ENCODE measurements at places on chromosomes 16 and 17.
A peak's percentile ranks its signal among the peaks of the same experiment; 100 is the strongest.

GRCh38 chr17:64384253-64385186 is 6.1 kb downstream of the PECAM1 start:
- DNase-seq = no peak

DNA sequence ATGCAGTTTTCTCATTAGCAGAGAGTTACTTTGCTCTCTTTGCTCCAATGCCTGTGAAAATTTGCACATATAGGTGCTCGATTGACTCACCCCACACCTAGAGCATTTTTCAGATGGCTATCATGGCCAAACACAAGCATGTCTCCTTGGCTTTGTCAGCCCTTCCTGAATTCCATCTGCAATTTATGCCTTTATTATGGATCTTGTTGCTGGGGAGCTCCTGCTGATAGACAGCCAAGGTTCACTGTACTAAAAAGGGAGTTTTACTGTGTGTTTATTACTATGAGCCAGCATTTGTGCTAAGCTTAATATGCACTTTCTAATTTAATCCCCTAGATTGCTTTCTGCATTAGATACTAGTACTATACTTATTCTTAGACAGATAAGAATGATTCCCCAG is 93.3 kb downstream of the TOX3 start:
- no peak for DNase-seq

DNA sequence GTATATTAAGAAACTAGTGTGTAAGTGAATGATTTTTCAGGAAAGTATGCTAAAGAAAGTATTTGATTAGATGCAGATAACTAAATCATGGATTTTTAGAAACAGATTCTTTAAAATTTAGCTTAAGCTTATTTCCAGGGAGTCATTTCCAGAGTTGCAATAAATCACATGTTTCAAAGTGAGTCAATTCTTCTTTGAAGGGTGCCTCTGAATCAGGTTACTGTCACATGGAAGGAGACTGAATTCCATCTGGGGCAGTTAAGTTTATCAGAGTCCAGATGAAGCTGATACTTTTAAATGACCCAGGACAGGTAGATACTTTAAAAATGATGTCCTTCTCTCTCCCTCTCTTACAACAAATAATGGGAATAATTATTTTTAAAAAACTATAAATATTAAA is 5.0 kb downstream of the MFSD11 start:
- no peak for DNase-seq

DNA sequence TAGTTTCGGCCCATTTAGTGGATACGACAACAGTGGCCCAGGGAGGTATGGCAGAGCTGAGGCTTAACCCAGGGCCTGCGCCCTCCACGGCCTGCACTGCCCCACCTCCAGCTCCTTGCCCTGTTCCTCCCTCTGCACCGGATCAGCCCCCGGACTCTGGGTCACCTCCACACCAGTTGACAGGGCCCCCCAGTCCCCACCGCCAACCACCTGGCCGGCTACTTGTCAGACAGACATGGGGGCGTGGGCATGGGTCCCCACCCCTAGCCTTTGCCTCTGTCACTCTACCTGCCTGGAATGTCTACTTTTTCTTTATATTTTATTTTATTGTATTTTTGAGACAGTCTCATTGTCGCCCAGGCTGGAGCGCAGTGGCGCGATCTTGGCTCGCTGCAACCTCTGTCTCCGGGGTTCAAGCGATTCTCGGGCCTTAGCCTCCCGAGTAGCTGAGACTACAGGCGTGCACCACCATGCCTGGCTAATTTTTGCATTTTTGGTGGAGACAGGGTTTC is 3.0 kb upstream of the ACTG1 start:
- DNase-seq = peak; percentile 83

GRCh38 chr17:62189377-62189776 is 124.3 kb upstream of the MED13 start:
- DNase-seq = no peak

GRCh38 chr17:67635681-67636080 is 82.1 kb upstream of the NOL11 start:
- peak; percentile 25 for DNase-seq

DNA sequence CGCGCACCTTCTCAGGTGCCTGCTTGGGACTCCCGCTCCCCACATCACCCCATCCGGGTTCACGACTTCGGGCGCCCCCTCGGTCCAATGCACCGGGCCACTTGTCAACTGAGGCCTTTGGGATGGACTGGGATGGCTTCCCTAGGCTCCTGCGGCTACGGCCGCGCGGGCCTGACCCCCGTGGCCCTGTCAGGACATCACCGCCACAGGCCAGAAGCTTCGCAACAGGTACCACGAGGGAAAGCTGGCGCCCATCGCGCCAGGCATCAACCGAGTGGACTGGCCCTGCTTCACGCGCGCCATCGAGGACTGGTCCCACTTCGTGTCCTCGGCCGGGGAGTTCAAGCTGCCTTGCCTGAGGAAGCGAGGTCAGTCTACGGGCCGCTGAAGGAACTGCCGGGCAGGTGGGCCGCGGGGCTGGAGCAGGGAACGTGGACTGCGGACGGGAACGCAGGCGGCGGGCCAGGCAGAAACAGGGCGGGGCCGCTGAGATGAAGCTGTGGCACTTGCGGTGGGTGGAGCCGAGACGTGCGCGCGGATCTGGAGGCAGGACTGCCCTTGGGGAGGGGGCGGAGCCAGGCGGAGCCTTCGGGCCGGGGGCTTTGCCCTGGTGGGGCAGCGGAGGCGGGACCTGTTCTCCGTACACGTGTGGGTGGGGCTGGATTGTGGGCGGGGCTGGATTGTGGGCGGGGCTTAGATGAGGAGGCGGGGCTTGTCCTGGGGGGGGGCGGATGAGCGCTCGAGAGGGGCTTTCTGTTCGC is 13.7 kb upstream of the CNGB1 start:
- DNase-seq = peak; percentile 88

- DNase-seq = no peak
Observed at GRCh38 chr16:82252582-82252981, 82.6 kb upstream of the MPHOSPH6 start.

DNA sequence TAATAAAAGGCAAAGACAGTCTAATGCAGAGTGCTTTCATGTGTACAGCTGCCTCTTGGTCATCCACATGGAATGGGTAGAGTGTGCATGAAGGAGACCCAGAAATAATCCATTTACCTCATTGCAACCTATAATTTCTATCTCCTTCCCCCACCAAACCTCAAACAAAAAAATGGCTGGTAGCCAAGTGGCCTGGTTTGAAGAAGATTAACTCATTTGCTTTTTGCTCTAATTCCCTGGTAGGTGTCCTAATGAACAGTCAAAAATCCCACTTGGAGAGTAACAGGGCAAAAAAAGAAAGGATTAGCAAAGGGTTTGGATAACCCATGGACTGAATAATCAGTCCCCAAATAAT is 13.0 kb upstream of the LYRM9 start:
- DNase-seq = no peak

GRCh38 chr17:81807839-81808238 is 3.9 kb downstream of the GCGR start:
- DNase-seq = no peak

DNA sequence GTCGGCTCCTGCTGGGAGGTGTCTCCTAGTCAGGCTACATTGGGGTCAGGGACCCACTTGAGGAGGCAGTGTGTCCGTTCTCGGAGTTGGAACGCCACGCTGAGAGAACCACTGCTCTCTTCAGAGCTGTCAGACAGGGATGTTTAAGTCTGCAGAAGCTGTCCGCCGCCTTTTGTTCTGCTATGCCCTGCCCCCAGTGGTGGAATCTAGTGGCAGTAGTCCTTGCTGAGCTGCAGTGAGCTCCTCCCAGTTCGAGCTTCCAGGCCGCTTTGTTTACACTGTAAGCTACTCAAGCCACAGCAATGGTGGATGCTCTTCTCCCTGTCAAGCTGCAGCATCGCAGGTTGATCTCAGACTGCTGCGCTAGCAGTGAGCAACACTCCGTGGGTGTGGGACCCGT is 36.0 kb downstream of the ITFG1 start:
- DNase-seq = no peak

GRCh38 chr17:27158382-27158781 is 135.5 kb upstream of the WSB1 start:
- DNase-seq = no peak

- DNase-seq = peak; percentile 65
Observed at GRCh38 chr16:2278272-2278608, 10.3 kb upstream of the RNPS1 start.

DNA sequence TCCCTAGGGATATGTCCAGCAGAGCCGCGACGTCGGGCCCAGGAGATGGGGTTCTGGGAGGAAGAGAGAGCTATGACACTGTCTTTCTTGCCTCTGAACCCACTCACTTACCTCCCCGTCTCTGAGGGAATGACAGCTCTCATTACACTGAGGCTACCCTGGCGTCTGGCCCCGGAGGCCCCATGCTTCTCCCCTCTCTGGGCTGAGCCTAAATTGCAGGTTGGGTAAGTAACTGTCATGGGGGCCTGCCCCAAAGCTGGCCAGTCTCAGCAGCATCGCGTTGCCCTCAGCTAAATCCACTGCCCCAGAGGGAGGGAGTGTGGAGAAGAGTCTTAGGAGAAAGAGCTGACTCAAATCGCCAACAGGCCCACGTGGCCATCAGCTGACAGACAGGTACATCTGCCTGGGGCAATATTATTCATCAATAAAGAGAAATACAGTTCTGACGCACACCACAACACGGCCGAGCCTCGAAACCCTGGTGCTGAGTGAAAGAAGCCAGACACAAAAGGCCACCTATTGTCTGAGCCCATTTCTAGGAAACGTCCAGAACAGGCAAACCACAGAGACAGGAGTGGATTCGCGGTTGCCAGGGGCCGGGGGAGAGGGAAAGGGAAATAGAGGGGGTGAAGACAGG is 156.4 kb downstream of the C16orf95 start:
- DNase-seq = no peak

- no peak for DNase-seq
Observed at GRCh38 chr16:558298-559020, 1.7 kb upstream of the PRR35 start.

DNA sequence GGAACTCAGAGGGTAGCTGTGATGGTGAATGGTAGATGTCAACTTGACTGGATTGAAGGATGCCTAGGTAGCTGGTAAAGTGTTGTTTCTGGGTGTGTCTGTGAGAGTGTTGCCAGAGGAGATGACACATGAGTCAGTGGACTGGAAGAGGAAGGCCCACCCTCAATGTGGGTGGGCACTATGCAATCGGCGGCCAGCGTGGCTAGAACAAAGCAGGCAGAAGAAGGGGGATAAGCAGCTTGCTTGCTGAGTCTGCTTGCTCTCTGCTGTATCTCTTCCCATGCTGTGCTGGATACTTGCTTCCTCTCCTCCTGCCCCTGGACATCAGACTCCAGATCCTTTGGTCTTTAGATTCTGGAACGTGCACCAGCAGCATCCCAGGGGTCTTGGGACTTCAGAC is 128.1 kb downstream of the AIPL1 start:
- no peak for DNase-seq

DNA sequence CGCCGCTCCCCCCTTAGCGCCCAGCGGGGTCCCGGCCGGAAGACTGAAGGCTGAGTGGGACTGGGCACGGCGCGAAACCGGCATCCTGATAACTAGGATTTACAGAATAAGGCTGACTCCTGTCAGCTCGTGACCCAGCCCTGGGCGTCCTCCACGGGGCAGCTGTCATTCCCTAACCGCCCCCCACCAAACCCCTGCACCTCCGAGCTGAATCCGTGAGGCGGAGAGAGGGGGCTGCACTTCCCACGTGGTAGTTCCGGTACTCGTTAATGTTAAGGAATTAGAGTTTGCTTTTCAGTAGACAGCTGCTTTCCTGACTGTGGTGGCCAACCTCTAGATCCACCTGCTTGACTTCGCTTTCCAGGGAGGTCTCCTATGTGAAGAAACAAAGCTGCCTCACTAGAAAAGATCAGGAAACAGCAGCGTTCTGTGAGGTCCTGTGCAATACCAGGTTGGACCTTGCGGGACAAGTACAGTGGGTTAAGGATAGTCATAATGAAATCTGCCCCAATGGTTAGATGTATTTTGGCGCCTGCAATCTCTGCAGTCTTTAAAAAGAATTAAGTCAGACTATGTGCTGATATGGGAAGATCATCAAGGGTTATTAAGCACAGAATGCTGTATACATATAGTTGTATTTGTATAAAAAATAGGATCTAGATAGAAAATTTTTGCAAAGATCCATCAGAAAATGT is 1.1 kb upstream of the WBP2 start:
- peak; percentile 66 for DNase-seq

DNA sequence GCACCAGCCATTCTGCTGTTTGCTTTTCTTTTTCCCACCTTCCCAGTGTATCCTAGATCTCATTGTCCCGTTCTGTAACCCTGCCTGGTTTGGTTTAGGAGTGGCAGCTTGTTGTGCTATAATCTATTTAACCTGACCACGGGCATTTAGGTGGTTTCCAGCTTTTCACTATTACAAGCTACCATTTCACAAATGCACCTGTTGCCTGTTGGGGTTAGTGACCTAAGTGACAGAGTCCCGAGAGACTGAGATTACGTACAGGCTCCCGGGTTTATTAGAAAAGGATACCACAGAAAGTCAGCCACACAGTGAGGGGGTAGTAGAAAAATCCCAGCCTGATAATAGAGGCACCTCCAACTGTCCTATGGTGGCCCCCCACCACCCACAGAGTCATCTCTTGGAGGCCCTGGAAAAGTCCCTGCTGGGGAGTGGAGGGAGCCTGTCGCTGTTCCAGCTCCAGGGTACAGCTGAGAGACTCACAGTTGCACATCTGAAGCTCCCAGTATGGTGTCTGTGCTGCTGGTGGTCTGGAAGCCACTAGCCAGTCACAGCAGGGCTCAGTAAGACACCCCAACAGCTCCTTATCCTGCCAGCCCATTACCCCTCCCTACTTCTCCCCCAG is 21.2 kb downstream of the CLEC16A start:
- DNase-seq = no peak

DNA sequence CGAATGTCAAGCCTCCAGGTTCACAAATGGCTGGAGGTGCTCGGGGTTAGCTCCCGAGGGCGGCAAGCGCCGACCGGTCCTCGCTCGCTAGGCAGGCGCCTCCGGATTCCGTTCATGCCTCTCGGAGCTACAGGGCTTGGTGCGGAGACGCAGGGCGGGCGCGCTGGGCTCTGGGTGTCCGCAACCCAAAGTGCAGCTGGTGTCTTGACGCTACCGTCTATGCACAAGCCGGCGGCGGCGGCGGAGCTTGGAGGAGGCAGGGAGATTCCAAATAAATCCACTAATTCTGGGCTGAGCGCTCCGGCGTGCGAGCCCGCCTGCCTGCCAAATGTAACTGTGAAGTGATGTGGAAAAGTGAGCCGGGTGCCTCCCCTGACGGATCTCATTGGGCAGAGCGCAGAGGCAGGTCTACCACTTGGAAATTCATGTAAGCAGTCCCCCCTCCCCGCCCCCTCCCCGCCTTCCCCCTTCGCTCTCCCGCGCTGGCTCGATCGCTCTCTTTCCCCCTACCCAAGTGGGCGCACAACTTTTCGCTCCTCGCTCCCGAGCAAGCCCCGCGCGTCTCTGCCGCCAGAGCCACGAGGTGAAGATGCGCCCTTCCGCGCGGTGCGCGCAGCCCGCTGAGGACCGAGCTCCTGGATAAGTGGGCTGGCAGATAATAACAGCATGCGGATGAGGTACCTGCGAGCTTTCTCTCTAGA is at the start of gene CDH8:
CDH8 (minus strand) TSS at position 338 of the 701 bp plus-strand sequence. CDS start 15,035 bp downstream, outside the sequence.
- DNase-seq = peak; percentile 18

GRCh38 chr17:75271955-75272847 is 1.2 kb upstream of the MIF4GD start:
- DNase-seq = no peak

GRCh38 chr16:86964796-86965241 is 352.4 kb downstream of the C16orf95 start:
- DNase-seq = no peak
